ENCODE measurements at places on chromosomes 3 and 15. TPM values are rescaled to one million over a fixed set of nuclear protein-coding genes. Genes with fewer than 3 reads are reported as not detected.

GRCh38 chr3:113783463-113783862 lies 36.6 kb downstream of the ATP6V1A start:
- no peaks in the 10 kb centered on the region for H3K4me1 ChIP-seq
- no peak overlapping the region for H3K27ac ChIP-seq
- no peak for DNase-seq
- peaks cover 8% of the 10 kb centered on the region for H3K36me3 ChIP-seq

- H3K4me1 ChIP-seq, result no peaks in the 10 kb centered on the region
- H3K27me3 ChIP-seq, result no peaks in the 10 kb centered on the region
- H3K36me3 ChIP-seq, result no peaks in the 10 kb centered on the region
- H3K4me3 ChIP-seq, result no peak overlapping the region
Observed at GRCh38 chr15:63104727-63105126, 16.9 kb upstream of the LACTB start.

The WDR93 gene
- not detected for total RNA-seq

The SNX22 gene
- total RNA-seq, result 0.61 TPM

DNA sequence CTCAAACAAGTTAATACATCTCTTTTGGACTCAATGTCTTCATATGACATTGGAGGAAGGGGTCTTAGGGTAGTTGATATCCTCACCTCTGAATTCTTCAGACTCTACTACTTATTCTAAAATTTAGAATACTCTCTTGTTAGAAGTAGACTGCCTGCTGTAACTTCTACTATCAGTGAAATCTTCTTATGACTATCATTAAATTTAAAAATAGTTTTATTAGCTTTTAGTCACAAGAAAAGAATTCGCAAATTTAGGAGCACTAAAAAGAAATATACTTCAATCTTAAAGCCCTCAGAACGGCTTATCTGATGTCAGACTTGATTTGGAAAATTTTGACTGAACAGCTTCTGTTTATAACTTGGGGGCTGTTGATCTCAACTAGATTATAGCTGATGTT lies 67.1 kb upstream of the TTC14 start:
- H3K36me3 ChIP-seq, result no peaks in the 10 kb centered on the region
- no peak overlapping the region for H3K27ac ChIP-seq
- no peaks in the 10 kb centered on the region for H3K4me1 ChIP-seq

- no peak overlapping the region for H3K27ac ChIP-seq
- no peak for DNase-seq
- H3K27me3 ChIP-seq, result no peaks in the 10 kb centered on the region
- no peaks in the 10 kb centered on the region for H3K36me3 ChIP-seq
- peaks cover 7% of the 10 kb centered on the region for H3K4me1 ChIP-seq
Observed at GRCh38 chr3:155859859-155860258, 5.6 kb upstream of the SLC33A1 start.

DNA sequence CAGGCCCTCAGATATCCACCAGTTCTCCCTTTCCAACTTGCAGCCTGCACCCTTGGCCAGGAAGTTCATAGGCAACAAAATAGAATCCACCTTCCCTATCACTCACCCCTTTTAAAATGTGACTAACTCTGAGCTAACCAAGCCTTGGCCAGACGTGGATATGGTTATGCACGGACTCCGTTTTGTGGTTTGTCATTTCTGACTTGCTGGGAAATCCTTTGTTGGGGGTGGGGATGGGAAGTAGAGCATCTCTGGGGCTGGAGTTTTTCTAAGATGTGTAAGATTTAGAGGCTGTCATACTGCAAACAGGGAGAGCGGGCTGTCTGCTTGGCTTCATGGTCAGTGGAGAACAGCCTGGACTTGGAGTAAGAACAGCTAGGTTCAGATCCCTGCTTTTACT lies 62.6 kb downstream of the SMAD3 start:
- peaks cover 52% of the 10 kb centered on the region for H3K4me1 ChIP-seq
- no peak for DNase-seq
- H3K27ac ChIP-seq, result no peak overlapping the region
- H3K4me3 ChIP-seq, result no peak overlapping the region

- H3K27me3 ChIP-seq, result no peaks in the 10 kb centered on the region
- DNase-seq, result peak; percentile 10
- peaks cover 27% of the 10 kb centered on the region for H3K4me1 ChIP-seq
- H3K4me3 ChIP-seq, result peak overlapping the region; percentile 91
- peak overlapping the region; percentile 78 for H3K27ac ChIP-seq
Observed at GRCh38 chr3:64022451-64023186, 675 bp downstream of the PSMD6 start.

DNA sequence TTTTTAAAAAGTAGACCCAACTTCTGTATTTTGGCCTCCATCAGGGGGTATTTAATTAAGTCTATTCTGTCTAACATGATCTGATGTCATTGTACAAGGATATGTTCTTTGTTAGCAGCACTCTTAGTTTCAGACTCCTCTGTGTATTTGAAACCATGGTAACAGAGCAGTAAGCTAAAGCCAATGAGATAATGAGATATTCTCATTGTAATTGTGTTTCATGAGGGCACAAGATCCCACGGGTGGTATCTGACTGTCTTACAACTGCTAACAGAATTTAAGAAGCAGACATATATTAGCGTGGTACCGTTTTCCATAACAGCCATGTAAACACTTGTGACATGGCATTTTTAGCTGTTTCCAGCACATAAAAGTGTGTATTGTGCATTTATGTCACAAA lies 251.2 kb upstream of the VEPH1 start:
- H3K36me3 ChIP-seq, result no peaks in the 10 kb centered on the region
- no peak for DNase-seq
- H3K27ac ChIP-seq, result no peak overlapping the region

DNA sequence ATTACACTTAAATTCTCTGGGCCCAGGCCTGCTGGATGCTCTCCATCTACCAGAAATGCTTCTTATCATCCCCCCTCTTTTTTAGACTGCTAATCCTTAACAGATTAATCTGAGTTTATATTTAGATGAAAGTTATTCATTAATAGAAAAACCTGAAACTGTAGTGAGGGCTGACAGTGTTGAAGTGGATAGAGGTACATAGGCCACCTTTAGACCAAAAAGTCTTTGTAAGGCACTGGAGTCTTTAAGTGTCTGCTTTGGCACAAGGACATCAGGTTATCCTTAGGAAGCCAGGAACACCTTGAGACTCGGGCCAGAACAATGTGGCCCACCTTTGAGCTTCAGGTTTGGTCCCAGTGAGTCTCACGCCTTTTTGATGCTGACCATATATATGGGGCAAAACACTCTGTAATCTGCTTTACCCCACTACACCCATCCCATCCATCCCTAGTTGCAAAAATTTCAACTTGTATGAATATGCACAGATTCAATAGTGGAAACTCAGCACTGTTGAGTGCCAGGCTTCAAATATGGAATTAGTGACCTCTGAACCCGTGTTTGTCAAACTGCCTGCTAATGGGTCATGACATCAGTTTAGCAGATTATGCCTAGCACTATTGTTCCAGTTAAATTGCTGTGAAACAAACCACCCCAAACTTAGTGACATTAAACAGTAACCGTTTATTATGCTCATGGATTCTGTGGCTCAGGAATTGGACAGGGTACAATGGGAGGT lies 44.0 kb downstream of the PDE8A start:
- H3K36me3 ChIP-seq, result no peaks in the 10 kb centered on the region
- H3K4me3 ChIP-seq, result no peak overlapping the region
- no peak overlapping the region for H3K27ac ChIP-seq
- DNase-seq, result no peak
- H3K27me3 ChIP-seq, result no peaks in the 10 kb centered on the region

GRCh38 chr3:157122116-157122515 lies 37.8 kb downstream of the CCNL1 start:
- H3K4me3 ChIP-seq, result no peak overlapping the region
- H3K4me1 ChIP-seq, result peaks cover 4% of the 10 kb centered on the region
- H3K36me3 ChIP-seq, result no peaks in the 10 kb centered on the region
- H3K27me3 ChIP-seq, result no peaks in the 10 kb centered on the region
- no peak for DNase-seq
- H3K27ac ChIP-seq, result no peak overlapping the region

- H3K27me3 ChIP-seq, result no peaks in the 10 kb centered on the region
- peak overlapping the region; percentile 6 for H3K4me3 ChIP-seq
- H3K36me3 ChIP-seq, result no peaks in the 10 kb centered on the region
Observed at GRCh38 chr3:10437272-10437994, 68.0 kb downstream of the ATP2B2 start.

The POLG gene
- total RNA-seq, result 110 TPM

- no peak overlapping the region for H3K4me3 ChIP-seq
- H3K27me3 ChIP-seq, result no peaks in the 10 kb centered on the region
- no peak for DNase-seq
- H3K36me3 ChIP-seq, result no peaks in the 10 kb centered on the region
Observed at GRCh38 chr15:80636675-80637074, 58.4 kb upstream of the ABHD17C start.

GRCh38 chr15:38992506-38992905 lies 427.9 kb upstream of the RASGRP1 start:
- H3K36me3 ChIP-seq, result no peaks in the 10 kb centered on the region
- H3K27ac ChIP-seq, result no peak overlapping the region
- no peaks in the 10 kb centered on the region for H3K27me3 ChIP-seq
- DNase-seq, result no peak

- no peaks in the 10 kb centered on the region for H3K36me3 ChIP-seq
- no peak overlapping the region for H3K4me3 ChIP-seq
- DNase-seq, result no peak
- peak overlapping the region; percentile 72 for H3K27ac ChIP-seq
- no peaks in the 10 kb centered on the region for H3K27me3 ChIP-seq
Observed at GRCh38 chr15:90165659-90166489, 35.3 kb upstream of the SEMA4B start.

The SPATA12 gene
- not detected for total RNA-seq

The NPAP1 gene
- total RNA-seq, result not detected

DNA sequence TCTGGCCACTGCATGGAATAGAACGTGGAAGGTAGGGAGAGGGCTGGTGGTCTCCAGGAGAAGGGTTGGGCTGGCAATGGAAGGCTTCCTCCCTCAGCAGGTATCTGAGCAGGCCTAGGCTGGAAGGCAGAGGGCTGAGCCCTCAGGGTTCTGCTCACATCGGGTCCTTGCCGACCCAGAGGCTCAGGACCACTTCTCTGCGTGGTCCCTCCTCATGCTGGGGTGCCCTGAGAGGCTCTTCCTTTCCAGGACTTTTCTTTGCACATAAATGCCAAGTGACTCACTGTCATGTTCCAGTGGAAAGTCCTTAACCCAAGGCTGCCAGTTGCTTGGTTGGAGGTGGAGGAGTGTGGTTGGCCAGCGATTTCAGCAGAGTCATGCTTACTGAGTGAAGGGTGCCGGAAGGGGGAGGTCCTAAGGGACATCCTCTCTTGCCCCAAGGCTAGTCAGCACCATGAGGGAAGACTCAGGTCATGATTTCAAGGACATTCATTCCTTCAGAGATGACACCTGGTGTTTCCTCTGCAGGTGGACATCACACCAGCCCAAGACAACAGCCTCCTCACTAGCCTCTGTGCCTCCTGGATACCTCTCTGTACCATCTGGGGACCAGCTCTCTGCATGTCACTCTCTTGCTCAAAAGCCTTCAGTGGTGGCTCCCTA lies 8.2 kb downstream of the SLC6A6 start:
- no peak overlapping the region for H3K4me3 ChIP-seq
- H3K27me3 ChIP-seq, result no peaks in the 10 kb centered on the region
- H3K27ac ChIP-seq, result peak overlapping the region; percentile 89
- no peak for DNase-seq

GRCh38 chr3:195931582-195932273 lies 23.4 kb upstream of the TNK2 start:
- no peak for DNase-seq
- H3K27ac ChIP-seq, result no peak overlapping the region
- no peaks in the 10 kb centered on the region for H3K4me1 ChIP-seq
- no peak overlapping the region for H3K4me3 ChIP-seq

DNA sequence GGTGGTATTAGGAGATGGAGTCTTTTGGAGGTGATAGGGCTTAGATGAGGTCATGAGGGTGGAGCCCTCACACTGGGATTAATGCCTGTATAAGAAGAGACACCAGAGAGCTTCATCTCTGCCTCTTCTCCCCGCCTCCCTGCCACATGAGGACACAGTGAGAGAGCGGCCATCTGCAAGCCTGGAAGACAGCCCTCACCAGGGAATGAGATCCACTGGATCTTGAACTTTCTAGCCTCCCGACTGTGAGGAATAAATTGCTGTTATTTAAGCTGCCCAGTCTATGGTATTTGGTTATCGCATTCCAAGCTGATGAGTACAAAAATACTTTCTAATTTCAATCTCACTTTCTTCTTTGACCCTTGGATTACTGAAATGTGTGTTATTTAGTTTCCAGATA lies 121.4 kb downstream of the OCA2 start:
- H3K36me3 ChIP-seq, result no peaks in the 10 kb centered on the region
- DNase-seq, result no peak
- H3K27ac ChIP-seq, result no peak overlapping the region
- H3K4me3 ChIP-seq, result no peak overlapping the region
- H3K4me1 ChIP-seq, result no peaks in the 10 kb centered on the region

The SLC28A2 gene
- not detected for total RNA-seq

DNA sequence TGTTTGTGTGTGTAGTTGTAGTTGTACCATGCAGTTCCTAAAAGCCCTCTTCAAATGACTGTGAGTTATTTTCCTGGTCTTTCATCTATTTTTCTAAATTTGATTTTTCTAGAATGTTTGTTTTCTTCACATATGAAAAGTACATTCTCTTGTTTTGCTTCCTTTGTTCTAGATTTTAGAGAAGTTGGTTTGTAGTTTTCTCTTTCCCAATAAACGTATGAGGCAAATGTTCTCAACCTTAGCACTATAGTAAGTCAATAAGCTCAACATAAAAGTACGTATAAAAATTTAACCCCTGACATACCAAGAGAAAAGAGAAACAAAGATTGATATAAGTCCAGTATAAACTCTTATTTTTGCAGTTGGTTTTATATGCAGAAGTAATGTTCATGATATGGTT lies 74.7 kb downstream of the IL1RAP start:
- H3K27me3 ChIP-seq, result no peaks in the 10 kb centered on the region
- no peak for DNase-seq
- no peak overlapping the region for H3K27ac ChIP-seq
- H3K36me3 ChIP-seq, result no peaks in the 10 kb centered on the region
- H3K4me1 ChIP-seq, result peaks cover 5% of the 10 kb centered on the region
- H3K4me3 ChIP-seq, result no peak overlapping the region
